Stimulated activated CD8-positive, alpha-beta memory T cell treated with anti-CD3 and anti-CD28 coated beads, Interleukin-7, amount 100 ng/mL, for 1 hour (primary cell): ENCODE measurements at places on chromosomes 12 and 14.

- DNase-seq = no peak
These were observed 26.5 kb downstream of the CRACR2A start for GRCh38 chr12:3726456-3726855.

- DNase-seq = no peak
These were observed 9.1 kb upstream of the GLT1D1 start for GRCh38 chr12:128844031-128844635.

DNA sequence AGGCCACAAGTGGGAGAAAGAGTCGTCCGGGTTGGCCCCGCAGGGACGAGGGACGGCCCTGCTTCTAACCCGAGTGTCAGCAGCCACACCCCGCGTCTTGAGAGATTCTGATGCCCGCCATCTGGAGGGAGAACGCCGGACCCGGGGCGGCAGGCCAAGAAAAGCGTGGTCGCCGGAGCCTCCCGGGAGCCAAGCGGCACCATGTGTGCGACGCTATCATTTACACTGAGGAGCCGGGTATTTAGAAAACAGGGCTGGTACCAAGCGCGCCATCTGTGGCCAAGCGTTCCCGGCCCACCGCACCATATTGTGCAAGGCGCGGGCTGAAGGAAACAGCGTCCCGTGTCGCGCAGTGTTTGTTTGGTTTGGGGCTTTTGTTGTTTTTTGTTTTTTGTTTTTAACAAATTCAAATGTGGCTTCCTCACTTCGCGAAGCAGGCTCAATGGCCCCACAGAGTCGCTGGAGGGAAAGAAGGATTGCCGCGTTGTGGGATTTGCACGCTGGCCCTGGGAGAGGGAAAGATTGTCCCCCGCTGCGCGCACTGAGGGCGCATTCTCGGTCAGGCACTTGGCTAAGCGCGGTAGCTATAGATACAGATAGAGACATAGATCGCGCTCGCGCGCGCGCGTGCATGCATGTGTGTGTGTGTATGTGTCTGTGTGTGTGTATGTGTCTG lies 153.8 kb downstream of the BCL11B start:
- no peak for DNase-seq

GRCh38 chr12:96237035-96237434 lies 42.9 kb downstream of the ELK3 start:
- DNase-seq = no peak

DNA sequence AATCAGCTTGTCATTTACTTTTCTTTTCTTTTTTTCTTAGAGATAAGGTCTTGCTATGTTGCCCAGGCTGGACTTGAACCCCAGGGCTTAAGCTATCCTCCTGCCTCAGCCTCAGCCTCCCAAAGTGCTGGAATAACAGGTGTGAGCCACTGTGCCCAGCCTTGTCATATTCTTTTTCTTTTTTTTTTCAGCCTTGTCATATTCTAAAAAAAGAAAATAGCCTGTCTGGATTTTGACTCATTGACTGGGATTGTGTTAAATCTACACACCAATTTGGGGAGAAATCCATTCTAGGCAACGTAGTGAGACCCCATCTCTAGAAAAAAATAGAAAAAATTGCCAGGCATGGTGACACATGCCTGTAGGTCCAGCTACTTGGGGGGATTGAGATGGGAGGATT lies 24.1 kb downstream of the ATP5MC2 start:
- no peak for DNase-seq

DNA sequence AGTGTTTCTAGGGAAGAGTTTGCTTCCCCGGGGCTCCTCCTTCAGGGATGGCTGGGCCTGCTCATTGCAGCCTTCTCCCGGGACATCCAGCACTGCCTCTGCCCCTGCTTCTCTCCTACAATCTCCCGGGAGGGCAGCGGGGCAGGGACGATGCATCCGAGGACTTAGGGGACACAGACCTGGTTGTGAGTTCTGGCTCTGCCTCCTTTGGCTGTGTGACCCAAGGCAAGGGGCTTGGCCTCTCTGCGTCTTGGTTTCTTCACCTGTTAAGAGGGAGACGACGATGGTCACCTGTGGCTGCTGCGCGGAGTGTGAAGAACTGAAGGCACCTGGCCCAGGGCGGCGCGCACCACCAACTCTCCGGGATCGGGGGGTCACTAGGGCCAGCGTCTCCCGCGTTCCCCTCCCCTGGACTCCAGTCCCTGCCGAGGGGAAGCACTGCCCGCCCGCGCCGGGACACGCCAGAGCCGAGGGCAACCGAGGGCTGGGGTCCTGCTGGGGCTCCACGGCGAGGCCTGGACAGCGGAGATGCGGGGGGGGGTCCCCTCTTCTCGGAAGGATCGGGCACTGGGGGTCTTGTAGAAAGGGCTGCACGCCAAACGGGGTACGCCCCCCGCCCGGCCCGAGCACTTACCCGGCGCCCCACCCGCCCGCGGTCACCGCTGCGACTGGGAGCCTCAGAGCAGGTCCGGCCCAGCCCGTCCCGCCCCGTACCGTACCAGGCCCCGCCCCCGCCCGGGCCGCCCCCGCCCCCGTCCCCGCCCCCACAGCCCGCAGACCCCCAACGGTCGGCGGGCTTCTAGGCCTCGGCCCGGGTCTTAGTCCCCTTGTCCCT lies at the start of gene HVCN1:
TSS of gene HVCN1 (minus strand) at position 670 of the 835 bp plus-strand sequence. CDS start 5,870 bp downstream, outside the sequence.
- no peak for DNase-seq

DNA sequence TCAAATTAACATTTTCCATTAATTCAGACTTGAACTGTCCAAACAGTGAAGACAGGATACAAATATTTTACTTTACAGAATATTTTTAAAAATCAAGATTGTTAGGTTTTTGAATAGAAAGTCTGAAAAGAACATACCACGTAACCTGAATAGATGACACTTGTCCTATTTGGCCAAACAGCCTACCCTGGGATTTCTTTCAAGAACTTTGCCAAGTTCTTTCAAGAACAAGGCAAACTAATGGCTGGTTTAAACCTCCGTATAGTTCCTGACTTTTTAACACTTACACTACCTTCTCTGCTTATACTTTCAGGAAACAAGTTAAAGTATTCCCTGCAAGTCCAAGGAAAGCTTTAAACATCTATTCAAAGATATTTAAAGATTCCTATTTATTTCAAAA lies 35.0 kb downstream of the MAP4K5 start:
- no peak for DNase-seq

DNA sequence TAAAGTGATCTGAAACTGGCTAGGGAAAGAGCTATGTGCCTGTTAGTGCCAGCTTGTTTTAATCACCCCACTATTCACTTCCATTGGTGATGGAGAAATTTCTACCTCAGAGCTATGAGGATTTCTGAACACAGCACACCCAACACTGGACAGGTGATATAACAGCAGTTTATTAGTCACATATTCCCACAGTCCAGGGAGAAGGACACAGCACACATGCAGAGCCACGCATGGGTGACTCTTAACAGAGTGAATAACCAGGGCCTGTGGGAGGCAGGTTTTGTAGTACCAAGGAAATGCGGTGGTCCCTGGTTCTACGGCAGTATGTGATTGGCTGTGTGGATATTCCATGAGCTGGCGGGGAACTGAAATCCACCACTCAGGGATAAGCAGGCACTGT lies 455.1 kb downstream of the BTG1 start:
- no peak for DNase-seq

DNA sequence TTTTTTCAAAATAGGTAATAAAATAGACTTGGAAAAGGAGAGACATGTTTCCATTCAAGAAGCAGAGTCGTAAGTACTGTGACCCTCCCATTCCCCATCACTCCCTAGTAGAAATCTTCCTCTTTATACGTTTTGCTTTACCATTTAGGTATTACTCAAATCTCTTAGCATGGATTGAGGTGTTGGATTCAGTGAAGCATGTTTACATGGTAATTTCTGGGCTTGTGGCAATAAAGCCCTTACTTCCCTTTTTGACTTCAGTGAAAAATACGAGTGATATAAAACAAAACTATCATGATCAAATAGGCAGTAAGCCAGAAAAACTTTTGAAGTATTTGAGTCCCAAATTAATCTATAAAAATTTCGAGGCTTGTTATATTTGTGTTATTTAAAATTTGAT lies 27.4 kb downstream of the RAB21 start:
- no peak for DNase-seq

DNA sequence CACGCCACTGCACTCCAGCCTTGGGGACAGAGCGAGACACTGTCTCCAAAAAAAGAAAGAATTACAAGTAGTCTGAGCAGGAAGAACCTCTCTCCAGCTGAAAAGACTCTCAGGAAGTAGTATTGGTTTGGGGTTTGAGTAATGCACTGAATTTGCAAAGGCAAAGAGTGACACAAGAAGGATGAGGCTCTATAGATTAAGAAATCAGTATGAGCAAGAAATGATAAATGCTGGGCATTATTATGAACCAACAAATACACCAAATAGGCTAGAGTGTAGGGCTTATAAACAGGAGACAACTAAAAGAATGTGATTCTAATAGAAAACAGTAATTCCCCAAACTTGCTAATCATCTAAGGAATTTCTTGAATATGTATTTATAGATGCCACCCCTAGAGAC lies 2.6 kb upstream of the SLC35E3 start:
- no peak for DNase-seq

- DNase-seq = no peak
These were observed 60.8 kb upstream of the HSPB8 start for GRCh38 chr12:119117936-119118335.

DNA sequence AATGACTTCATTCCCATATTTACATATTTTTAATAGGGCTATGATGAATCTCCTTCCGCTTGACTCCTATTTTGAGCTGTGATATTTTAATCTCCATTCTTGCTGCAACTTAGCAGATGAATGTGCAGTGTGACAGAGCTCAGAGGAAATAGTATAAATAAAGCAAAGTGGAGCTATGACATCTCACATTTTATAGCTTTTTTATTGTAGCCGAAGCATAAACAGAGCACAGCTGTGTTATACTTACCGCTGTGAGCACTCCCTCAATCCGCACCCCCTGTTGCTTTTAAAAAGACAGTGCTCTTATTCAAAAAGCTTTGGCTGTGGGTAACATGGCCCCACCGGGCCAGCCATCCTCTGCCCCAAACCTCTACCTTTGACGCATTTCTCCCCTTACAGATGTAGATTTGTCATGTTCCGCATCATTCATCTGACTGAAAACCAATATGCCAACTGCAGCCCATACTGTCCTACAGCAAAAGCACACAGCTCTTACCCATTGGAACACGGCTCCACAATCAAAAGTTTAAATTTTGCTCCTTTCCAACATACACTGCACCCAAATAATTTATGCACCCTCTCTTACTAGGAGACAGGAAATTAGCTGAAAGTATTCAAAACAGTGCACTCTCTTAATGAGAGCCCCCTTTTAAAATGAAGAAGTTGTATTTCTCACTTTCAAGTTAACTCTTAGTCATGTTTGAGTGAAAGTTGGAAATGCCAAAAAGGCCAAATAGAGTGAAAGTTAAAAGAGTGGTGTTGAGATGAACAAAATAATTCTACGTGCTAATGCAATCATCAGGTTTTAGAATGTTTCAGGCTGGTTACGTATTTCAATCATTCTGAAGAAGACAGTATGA lies 429.3 kb upstream of the SOX5 start:
- DNase-seq = no peak

GRCh38 chr14:78341827-78342389 lies 171.7 kb downstream of the NRXN3 start:
- no peak for DNase-seq

- no peak for DNase-seq
These were observed 1.5 kb downstream of the PNMA1 start for GRCh38 chr14:73712540-73713180.

DNA sequence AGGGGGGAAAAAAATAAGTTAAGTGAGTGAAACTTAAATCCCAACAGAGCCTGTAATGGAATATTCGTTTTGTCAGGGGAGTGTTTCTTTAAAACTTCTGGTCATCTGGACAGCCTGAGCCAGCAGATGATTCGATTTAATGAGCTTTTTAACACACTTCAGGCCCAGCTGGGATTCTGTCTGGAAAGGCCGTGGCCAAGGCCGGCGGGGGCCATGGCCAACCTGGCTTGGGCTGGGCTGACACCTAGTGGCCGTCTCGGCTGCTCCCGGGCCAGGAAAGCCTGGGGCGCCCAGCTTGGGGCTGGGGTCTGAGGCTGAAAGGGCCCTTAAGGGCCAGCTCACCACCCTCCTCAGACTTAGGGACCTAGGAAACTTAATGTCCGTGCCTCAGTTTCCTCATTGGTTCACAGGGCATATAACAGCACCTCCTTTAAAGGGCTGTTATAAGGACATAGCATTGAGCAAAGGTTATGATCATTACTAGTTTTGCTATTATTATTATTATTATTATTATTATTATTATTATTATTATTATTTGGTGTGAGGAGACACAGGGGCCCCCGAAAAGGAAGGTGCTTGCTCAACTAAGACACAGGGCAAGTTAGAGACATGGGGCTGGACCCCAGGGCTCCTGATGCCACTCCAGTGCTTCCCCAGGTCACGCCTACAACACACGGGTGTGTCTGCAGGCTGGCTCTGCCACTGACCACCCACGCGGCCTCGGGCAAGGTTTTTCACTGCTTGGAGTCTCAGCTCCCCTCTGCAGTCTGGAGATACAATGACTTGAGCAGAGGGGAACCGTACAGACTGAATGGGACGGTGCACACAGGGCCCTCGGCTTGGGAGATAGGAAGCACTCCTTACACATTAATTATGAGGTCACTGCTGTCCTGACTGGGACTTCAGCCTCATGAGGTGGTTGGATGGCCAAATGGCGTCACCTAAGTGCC lies 84.0 kb downstream of the SYNE3 start:
- no peak for DNase-seq

DNA sequence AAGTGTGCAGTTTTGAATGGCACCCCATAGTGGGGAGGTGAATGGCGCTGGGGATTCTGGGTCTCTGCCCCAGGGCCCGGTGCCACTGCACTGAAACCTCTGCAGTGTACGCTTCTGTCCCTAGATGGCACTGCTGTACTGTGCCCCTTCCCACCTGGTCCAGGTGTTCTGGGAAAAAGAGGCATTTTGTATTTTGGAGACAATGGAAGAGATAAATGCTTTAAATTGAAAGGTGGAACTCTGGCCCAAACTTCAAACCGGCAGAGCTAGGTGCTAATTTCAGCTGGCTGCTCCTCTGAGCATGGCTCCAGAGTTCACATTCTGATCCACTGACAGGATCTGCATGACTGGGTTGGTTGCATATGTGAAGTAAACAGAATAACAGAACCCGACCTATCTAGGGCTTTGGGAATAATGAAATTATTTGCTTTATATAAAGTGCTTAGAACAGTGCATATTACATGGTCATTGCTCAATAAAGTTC lies 52.2 kb downstream of the KRT80 start:
- DNase-seq = no peak

GRCh38 chr14:100955201-100955600 lies 51.7 kb upstream of the RTL1 start:
- no peak for DNase-seq

- no peak for DNase-seq
These were observed 12.7 kb downstream of the GCH1 start for GRCh38 chr14:54889919-54890318.

- no peak for DNase-seq
These were observed 235.8 kb downstream of the SSPN start for GRCh38 chr12:26431211-26431610.

- no peak for DNase-seq
These were observed 13.3 kb downstream of the BEST3 start for GRCh38 chr12:69685810-69686209.

- DNase-seq = peak; percentile 23
These were observed 13.7 kb downstream of the PGF start for GRCh38 chr14:74941676-74942097.
